NCI-H187 treated with DMSO at 0.1 percent for 48 hours (cell line): ENCODE measurements at places on chromosomes 12 and 14.

DNA sequence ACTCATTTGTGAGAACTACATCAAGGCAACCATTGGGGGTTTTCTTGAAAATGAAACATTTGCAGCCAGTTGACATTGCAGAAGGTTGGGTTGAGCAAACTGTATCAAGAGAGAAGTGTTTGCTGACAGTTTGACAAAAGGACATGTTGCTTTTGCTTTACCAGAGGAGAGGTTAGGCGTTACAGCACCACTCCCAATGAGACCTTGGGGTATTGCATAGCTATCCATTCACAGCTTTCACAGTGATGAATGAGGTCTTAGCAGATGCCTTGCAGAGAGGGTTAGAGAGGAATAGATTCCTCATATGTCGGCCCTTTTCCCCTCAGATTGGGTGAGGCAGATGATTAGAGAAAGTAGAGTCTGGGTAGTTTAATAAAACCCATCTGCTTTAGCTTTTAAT is 988.9 kb upstream of the FLRT2 start:
- DNase-seq = no peak

GRCh38 chr12:103956509-103957027 is 9.1 kb upstream of the TDG start:
- DNase-seq = no peak

DNA sequence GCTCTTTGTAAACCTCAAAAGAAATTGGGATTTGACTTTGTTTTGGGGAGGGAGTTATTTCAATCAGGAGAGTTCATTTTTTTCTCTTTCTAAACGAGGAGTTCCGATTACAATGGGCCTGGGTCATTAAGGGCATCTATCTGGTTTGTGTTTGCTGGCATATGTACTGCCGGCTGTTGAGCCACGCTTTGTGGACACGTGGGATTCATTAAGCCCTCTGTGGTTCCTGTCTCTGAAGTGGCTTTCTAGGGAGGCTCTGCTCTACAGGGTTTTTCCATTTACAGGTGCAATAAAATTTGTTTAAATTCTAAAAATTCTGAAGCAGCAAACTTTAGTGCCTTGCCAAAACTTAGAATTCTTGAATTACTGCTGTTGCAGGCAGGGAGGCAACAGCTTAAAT is 57.9 kb downstream of the GNS start:
- no peak for DNase-seq

- DNase-seq = no peak
These were observed 59.0 kb downstream of the KCNK10 start for GRCh38 chr14:88264116-88264515.

GRCh38 chr14:31489691-31490090 is 1.9 kb upstream of the GPR33 start:
- no peak for DNase-seq

GRCh38 chr12:3636328-3636727 is 116.6 kb downstream of the CRACR2A start:
- DNase-seq = no peak

DNA sequence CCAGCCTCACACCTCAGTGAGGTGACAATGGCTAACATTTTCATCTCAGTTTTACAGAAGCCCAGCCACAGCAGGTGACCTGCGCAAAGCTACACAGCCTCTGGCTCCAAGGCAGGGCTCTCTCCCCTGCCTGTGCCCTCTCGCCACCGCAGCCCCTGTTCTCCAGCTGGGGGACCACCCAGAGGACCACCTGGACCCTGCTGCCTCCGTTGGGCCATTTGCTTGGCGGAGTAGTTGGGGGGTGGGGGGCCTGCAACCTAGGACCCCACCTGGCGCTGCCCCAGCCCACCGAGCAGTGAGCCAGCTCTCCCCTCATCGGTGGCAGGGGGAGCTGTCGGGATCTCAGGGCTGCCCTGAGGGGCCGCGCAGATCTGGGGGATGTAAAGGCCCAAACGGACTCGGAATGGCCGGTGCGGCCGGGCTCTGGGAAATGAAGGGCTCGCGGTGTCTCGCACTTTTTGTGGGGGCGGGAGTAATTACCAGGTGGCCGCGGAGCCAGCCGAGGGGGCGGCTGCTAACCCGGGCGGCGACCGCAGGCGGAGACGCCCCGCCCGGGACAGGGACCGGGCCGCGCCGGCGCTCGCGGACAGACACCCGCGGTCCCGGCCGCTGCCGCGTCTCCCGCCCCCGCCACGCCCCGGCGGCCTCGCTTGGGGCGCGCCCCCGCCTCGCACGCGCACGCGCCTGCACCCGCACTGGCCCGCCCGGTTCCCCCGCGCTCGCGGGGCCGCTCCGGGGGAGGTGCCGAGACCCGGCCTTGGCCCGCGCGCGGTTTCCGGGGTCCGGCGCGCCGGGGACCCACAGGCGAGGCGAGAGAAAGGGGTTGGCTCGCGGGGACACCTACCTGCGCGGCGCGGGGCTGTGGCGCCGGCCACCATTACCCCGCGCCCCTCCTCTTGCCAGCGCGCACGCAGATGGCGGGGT is 8.6 kb upstream of the GPR68 start:
- no peak for DNase-seq

DNA sequence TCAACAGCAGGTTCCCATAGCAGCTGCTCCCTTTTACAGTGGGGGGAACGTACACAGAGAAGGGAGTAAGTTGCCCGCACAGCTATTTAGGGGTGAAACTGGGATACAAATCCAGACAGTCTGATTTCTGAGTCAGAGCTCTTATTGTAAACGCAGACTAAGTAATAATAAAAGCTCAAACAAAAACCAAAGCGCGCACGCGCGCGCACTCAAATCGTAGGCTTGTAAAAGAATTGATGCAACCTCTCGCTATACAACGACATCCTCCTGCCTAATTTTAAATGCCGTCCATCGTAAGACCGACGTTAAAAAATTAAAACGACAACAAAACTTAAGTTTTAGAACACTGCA is 747 bp upstream of the DACT1 start:
- DNase-seq = no peak

DNA sequence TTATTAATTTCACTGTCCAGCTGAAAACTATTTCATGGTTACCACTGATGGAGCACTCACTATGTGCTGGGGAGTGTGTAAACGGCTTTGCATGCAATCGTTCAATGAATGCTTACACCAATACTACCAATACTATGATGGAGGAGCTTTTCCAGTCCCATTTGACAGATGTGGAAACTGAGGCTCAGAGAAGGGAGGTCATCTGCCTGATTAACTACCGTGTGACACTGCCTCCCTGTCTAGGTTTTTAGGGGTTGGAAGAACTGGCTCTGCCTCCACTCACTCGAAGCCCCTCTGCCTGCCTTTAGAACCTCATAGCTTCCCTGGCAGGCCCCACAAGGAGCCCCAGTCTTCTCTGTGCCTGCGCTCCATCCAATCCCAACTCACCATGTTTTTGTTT is 11.9 kb downstream of the MSI1 start:
- no peak for DNase-seq

DNA sequence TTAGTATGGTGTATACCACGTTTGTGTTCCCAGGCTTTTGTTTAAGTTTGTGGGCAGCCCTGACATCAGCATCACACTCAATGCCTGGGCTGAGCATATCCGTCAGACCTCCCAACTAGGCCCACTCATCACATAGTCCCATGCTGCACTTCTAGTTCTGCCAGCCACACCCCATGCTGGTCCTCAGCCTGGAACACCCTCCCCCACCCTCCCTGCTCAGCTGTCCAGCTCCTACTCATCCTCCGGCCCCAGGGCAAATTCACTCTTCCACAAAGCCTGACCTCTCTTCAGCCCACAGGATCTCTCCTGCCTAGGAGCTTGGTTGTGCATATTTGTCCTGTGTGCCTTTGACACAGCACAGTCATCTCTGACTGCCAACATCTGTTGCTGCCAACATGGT is 3.9 kb upstream of the ENDOU start:
- no peak for DNase-seq

- no peak for DNase-seq
These were observed 4.1 kb downstream of the RDH16 start for GRCh38 chr12:56953314-56953713.

- DNase-seq = no peak
These were observed 7.5 kb downstream of the C14orf132 start for GRCh38 chr14:96046630-96047029.

- no peak for DNase-seq
These were observed 110.5 kb upstream of the CLEC14A start for GRCh38 chr14:38366374-38366773.

DNA sequence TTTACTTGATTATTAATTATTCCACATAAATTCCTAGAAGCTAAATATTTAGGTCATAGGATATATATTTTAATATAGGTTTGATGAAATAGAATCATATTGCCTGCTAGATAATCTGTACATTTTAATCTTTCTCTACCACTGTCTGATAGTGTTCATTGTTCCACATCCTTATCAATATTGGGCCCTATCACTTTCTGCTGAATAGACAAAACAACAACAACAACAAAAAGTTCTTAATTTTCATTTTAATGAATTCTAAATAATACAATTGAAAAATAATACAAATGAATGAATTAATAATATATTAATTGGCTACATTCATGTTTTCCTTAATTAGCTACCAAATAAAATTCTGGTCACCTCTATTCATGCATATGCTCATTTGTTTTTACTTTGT is 1437.2 kb downstream of the LRFN5 start:
- DNase-seq = no peak

DNA sequence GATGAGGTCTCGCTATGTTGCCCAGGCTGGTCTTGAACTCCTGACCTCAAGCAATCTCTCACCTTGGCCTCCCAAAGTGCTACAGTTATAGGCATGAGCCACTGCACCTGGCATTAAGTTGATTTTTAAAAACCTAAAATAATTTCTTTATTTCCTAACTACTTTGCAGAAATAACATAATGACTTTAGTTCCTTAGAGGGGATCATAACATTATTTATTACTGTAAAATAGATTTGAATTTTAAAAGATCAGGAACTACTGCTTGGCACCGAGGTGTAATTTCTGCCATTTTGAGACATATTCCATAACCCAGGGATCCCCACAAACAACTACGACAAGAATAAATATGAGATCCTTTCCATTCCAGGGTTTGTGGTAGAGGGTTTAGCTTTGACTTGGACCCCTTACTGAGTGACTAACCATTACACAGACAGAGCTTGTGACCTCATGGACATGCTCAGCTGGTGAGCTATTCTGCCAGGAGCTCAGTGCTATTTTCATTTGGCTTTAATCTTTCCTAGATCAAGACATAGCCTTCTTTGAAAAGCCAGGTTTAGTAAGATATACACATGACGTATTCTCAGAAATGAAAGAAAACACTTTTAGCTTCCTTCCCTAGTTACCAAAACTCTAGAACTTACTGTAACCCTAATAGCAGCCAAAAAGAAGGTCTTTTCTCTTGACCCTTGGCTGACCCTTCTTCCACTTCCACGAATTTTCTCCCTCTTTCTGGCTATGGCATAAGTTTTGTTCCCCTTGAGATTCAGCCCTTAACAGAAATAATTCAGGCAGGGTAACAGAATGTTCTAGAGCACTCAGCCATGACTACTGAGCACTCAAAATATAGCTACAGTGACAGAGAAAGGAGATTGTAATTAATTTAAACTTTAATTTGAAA is 75.1 kb upstream of the NUDT4 start:
- DNase-seq = no peak

- no peak for DNase-seq
These were observed 150.2 kb upstream of the EEA1 start for GRCh38 chr12:93079271-93079670.

GRCh38 chr14:75274899-75275569 is 3.6 kb upstream of the FOS start:
- no peak for DNase-seq

GRCh38 chr12:92675092-92675865 is 27.5 kb upstream of the PLEKHG7 start:
- no peak for DNase-seq
